ENCODE measurements at places on chromosomes 16 and 17.

DNA sequence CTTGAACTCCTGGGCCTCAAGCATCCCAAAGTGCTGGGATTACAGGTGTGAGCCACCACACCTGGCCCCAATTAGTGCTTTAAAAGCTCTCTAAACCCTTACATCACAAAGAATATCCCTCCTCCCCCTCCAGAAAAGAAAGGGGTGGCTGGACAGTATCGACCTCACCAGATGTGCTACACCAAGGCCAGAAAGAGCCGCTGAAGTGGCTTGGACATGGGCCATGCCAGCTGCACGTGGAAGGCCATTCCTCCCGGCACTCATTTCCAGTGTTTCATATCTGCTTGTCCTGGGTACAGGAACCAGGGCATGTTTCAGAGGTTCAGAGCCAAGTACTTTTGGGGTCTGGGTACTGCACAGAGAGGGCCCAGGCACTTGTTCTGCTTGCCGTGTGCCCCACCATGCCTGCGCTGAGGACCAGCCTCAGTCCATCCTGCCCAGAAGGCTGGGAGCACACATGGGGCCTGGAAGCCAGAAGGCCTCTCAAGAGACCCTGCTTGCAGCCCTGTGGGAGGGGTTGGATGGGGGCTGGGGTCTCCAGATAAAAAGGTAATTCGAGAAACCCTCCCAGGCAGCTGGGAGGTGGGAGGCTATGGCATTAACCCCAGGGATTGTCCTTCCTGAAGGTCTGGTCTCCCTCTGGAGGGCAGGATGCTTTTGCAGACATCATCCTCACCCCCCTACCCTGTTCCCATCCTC is 3.5 kb upstream of the SRRM2 start:
- DNase-seq, result no peak

DNA sequence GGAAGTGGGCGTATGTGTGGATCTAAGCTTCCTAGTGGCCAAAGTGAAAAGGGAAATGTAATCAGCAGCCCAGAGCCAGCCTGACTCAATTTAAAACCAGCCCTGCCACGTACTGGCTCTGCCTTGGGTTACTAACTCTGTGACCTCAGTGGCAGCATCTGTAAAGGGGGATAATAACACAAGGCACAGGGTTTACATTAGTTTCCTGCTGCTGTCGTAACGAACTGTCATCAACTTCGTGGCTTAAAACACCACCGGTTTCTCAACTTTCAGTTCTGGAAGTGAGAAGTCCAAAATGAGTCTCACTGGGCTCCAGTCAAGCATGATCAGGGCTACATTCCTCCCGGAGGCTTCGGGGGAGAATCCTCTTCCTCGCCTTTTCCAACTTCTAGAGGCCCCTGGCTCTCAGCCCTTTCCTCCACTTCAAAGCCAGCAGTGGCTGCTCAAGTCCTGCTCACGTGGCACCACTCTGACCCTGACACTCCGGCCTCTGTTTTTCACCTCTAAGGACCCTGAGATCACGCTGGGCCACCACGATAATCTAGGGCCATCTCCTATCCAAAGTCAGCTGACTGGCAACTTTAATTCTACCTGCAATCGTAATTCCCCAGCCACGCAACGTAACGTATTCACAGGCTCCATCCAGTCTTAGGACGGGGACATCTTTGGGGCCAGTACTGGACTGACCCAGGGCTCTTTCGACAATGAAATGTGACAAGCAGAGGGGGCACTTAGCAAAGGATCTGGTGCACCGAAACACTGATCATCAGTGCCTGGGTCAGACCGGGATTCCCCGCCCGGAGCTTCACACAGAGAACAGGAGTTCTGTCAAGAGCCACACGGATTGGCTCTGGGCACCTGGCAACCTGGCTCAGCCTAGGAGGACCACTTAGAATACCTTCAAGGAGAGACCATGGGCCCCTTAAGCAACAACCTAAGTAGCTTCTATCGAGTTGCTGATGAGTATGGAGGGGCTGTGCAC is 14.5 kb downstream of the TMC6 start:
- DNase-seq, result no peak

DNA sequence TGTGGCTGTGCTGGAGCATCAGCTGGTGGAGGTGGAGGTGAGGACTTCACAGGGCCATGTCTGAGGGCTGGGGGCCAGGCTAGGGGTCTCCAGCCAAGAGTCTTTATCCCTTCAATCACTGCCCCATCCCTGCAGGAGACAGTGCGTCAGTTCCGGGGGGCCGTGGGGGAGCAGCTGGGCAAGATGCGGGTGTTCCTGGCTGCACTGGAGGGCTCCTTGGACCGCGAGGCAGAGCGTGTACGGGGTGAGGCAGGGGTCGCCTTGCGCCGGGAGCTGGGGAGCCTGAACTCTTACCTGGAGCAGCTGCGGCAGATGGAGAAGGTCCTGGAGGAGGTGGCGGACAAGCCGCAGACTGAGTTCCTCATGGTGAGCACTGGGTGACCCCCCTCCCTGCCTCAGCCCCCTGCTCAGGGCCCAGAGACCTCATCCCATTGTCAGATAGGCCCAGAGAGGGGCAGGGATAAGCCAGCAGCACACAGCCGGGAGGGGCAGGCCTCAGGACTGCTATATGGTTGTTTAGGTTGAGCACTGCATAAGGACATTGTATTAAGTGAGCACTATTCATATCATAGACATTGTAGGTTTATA is 2.3 kb upstream of the PYDC1 start:
- DNase-seq, result no peak

DNA sequence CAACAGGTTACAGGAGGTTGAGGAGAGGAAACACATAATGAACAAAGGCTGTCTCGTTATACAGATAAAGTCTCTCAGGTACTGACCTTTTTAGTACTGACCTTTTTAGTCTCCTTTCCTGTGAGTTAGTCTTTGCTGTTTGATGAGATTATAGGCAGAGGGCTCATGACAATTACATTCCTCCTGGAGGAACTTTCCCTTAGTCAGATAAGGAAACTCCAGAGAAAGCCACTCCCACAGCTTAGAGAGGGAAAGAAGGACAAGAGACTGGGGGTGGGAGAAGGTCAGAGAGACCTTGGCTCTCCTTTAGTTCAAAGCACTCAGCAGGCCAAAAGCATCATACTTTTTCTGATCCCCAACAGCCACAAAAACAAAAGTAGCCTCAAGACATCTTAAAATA is 15.3 kb upstream of the PSMD7 start:
- DNase-seq, result no peak

GRCh38 chr17:29624586-29624985 is 1.9 kb upstream of the CORO6 start:
- no peak for DNase-seq

DNA sequence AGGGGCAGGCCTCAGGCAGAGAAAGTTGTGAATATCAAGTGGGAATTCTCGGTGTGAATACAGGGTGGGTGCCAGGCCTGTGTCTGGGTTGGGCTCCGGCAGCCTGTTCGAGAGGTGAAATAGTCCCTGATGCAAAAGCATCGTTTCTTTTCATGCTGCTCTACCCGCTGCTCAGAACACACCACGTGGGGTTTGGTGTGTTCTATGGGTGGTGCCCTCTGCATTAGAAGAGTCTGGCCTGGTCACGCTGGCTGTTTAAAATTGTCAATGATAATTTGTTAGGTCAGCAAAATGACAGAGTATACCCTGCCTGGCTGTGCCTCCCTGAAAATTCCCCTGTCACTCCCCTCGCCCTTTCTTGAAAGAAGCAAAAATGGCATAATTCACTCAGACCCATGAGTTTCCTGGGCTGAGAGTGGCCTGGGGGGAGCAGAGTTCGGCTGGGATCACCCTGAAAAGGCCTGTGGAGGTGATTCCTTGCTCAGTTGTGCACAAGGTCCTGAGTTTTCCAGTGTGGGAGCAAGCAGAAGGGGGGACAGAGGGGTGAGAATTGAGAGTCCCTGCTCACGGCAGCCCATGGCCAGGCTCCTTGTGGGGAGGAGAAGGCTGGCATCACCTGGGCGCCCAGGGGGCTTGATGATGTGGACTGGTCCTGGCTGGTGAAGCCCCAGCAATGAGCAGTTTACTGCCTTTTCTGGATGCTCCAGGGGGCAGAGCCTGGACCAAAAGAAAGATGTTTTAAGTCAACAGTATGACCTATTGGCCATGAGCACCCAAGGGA is 3.2 kb downstream of the CACNG5 start:
- no peak for DNase-seq

GRCh38 chr17:68047153-68047846 is 11.8 kb downstream of the KPNA2 start:
- no peak for DNase-seq

DNA sequence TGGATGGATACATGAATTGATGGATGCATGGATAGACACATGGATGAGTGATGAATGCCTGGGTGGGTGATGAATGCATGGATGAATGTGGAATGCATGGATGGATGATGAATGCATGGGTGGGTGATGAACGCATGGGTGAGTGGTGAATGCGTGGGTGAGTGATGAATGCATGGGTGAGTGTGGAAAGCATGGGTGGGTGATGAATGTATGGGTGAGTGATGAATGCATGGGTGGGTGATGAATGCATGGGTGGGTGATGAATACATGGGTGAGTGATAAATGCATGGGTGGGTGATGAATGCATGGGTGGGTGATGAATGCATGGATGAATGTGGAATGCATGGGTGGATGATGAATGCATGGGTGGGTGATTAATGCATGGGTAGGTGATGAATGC is 83.9 kb upstream of the HSBP1 start:
- no peak for DNase-seq

DNA sequence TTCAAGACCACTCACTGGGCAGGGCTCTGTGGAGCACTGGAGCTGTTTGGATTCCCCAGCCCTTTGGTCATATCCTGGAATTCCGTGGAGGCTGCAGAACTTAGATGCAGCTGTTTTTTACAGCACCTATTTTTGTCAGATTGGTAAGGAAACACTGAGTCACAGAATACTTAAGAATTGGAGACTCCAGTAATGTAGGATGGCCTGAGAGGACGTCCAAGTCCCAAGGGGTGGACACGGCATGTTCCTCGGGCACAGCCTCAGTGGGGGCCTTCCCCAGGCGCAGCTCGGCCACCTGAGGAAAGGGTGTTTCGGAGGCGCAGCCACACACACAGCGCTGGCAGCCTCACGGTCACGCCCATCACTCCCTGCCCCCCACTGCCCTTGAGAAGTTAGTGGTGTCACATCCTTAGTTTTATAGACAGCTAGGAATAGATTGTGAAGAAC is 14.8 kb downstream of the PLD6 start:
- no peak for DNase-seq

GRCh38 chr16:64181271-64181925 is 940.5 kb downstream of the CDH11 start:
- no peak for DNase-seq

DNA sequence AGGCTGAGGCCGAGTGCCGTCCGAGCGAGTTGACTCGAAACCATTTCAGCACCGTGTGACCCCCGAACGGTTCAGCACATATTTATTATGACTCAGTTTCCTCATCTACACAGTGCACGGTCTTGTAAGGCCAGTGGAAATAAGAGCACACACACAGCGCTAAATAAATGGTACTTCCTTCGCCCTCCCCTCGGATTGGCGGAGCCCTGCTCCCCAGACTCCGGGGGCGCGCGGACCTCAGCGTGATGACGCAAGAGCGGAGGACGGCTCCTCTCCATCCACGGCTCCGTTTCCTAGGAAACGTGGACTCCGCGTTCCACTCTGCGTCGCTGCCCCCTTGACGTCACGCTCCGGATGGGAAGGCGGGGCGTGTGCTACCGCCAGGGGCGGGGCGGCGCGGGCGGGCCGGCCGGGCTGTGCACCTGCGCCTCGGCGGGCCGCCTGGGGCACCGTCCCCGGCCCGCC is at the start of gene PARD6A:
Gene PARD6A (plus strand): TSS at position 397 of the 465 bp plus-strand sequence. CDS start 79 bp downstream, outside the sequence.
- peak; percentile 90 for DNase-seq

DNA sequence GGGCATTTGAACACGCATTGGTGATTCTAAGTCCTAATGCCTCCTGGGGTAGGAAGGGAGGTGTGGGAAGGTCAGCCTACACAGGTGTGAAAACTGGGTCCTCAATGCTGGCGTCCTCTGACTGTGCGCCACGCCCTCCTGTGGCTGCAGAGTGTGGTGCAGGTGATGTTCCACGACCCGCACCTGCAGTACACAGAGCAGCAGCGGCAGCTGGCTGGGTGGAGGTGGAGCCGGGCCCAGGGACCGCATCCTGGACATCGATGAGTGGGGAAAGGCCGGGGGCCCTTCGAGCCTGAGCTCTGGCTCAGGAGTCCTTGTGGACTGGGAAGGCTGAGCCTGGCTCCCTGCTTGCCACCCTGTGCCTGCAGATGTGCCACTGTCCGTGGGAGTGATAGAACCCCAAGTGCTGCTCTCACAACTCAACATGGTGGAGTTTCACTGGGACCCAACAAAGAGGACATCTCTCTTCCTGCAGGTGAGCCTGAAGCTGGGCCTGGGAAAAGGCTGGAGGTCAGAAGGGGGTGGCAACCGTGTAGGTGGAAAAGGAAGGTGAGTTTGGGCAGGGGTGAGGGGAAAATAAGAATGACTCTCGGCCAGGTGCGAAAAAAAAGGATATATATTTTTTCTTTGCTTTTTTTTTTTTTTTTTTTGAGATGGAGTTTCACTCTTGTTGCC is 14.0 kb upstream of the STAC2 start:
- no peak for DNase-seq

DNA sequence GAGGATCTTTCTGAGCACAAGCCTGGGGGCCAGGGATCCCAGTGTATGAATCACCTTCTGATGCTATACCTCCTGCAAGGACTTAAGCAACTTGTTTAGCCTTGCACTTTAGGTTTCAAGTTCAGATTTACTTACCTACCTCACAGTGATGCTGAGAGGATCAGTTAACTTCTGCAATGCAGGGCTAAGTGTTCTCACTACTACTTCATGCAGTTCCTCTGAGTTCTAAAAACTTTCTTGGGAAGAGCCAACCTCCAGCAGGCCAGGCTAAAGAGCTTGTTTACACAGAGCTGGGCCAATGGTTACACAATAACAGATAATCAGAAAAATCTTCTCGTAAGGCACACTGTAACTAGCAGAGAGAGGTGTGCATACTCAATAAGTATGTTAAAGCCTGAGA is 13.0 kb downstream of the VEZF1 start:
- no peak for DNase-seq

DNA sequence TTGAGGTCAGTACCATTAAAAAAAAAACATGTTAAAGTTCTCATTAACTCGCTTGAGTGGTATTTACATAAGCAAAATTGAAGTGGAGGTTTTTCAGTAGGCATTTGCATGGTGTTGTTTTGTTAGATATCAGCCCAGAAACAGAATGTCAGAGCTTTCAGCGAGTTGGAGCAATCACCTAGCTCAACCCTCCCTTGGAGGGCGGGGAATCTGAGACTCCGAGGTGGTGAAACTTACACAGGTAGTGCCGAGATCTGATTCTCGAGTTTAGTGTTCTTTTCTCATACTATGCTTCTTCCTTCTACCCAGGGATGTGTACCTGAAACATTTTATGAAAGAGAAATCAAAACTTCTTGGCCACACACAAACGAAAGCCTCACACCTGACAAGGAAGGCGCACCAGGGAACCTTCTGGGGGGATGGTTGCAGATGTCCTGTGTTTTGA is 6.6 kb downstream of the SEC14L1 start:
- DNase-seq, result no peak

Measured in bone marrow (tissue), 2 donors.